ENCODE measurements at places on chromosomes 2 and 18. TPM values are rescaled to one million over a fixed set of nuclear protein-coding genes. Genes with fewer than 3 reads are reported as not detected.

The LHCGR gene
- not detected for total RNA-seq

The CCDC121 gene
- 1.9 TPM for total RNA-seq

- no peaks in the 10 kb centered on the region for H3K27me3 ChIP-seq
- peaks cover 5% of the 10 kb centered on the region for H3K4me1 ChIP-seq
- H3K36me3 ChIP-seq: no peaks in the 10 kb centered on the region
Measured at GRCh38 chr18:33757037-33757436, 179.0 kb downstream of the ASXL3 start.

- DNase-seq: no peak
- no peak overlapping the region for H3K27ac ChIP-seq
- H3K27me3 ChIP-seq: no peaks in the 10 kb centered on the region
- H3K4me1 ChIP-seq: no peaks in the 10 kb centered on the region
- no peaks in the 10 kb centered on the region for H3K36me3 ChIP-seq
Measured at GRCh38 chr2:113973810-113974209, 83.9 kb downstream of the ACTR3 start.

DNA sequence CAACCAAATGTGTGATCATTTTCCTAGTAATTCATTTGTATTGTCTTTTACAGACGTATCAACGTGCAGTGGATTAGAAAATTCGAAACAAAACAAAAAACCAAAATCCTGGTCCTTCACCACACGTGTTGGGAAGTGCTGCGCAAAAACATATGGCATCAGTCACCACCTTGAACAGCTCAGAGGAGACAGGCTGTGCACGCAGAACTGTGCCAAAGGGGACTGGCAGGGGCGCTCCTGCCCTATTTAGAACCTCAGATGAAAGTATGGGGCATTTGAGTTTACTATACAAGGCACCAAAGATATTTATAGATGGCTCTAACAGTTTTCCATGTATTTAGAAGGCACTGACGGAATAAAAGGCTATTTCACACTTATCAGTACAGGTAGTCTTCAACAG, 42.3 kb downstream of the NOL10 start:
- no peak overlapping the region for H3K27ac ChIP-seq
- no peak overlapping the region for H3K4me3 ChIP-seq
- DNase-seq: no peak
- H3K36me3 ChIP-seq: peaks cover 4% of the 10 kb centered on the region

DNA sequence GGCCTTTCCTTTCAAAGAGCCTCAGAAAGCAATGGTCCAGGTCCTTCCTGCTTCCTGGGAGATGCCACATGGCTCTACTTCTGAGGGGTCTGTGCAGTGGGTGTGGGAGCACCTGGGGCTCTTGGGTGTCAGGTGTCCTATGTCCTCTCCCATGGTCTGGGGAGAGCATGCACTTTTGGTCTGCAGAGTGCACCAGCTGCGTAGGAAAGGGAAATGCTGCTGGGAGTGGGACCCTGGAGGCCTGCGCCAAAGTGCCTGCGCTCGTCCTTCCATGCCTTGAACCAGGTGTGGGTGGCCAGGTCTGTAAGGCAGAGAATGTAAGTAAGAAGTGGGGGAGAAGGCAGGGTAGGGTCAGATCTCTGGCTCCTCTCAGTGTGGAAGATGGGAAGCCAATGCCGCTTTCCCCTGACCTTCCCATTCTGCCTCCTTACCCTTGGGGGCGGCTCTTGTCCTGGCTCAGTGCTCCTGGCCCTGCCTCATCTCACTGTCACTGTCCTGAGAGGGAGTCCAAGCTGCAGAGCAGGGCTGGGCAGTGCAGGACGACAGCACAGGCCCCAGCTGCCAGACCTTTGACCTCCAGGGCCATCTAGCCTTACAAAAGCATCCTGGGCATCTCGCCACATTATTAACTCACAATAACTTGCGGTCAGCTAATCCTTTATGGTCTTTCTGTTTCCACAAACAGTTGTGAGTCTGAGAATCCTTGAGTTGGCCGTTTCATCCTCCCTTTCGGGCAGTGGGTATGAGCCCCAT, 6.6 kb upstream of the PROM2 start:
- H3K27ac ChIP-seq: no peak overlapping the region
- H3K27me3 ChIP-seq: no peaks in the 10 kb centered on the region
- no peak for DNase-seq
- no peaks in the 10 kb centered on the region for H3K4me1 ChIP-seq
- H3K36me3 ChIP-seq: no peaks in the 10 kb centered on the region
- H3K4me3 ChIP-seq: no peak overlapping the region

The SERPINB5 gene
- total RNA-seq: not detected

DNA sequence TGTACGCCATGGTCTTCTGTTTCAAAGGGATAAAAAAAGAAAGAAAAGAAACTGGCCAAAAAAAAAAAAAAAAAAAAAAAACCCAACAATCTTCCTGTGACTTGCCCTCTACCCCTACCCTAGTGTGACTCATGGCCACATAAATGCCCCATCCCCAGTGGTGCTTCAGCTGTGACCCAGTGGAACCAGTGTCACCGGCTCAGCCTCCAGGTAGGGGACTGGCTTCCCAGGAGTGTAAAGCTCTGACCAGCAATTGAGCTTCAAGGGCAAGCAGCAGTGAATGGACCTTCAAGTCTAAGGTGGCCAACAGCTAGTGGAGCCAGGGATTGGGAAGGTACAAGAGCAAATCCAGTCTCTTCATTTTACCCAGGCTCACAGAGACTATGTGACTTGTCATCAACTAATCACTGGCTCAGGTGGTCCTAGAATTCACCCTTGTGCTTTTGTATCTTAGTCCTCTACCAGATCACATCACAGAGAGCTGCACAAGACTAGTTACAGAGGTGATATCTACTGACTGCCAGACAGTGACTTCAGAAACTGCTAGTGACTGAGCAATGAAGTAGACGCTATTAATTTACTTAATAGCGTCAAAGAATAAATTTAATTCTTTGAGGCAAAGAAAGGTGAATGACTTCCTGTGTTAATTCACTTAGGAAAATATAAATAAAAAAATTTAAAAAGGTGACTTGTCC, 1.3 kb upstream of the TGFBRAP1 start:
- H3K27me3 ChIP-seq: no peaks in the 10 kb centered on the region
- H3K4me1 ChIP-seq: no peaks in the 10 kb centered on the region
- DNase-seq: no peak

The ACVR1C gene
- 0.76 TPM for total RNA-seq

- H3K27me3 ChIP-seq: no peaks in the 10 kb centered on the region
- no peaks in the 10 kb centered on the region for H3K4me1 ChIP-seq
- H3K27ac ChIP-seq: no peak overlapping the region
- no peak overlapping the region for H3K4me3 ChIP-seq
- no peaks in the 10 kb centered on the region for H3K36me3 ChIP-seq
Measured at GRCh38 chr18:2965797-2966196, 47.1 kb downstream of the LPIN2 start.

DNA sequence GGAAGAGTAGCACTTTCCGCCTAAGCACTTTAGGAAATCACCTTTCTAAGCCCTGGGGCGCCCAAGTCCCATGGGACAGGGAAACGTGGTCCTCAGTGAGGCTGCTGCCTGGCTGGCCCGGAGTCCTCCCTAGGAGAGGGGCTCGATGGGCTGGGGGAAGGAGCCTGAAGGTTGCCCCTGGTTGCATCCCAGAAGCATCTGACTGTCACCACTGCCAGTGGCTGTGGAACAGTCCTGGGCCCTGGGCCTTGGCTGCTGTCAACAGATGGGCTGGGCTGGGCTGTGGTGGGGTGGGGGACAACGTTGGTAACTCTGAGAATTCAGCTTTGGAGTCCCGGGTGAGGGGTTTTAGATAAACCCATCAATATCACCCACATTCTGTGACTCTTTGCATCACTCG, 22.5 kb downstream of the ASB1 start:
- H3K4me3 ChIP-seq: no peak overlapping the region
- no peak overlapping the region for H3K27ac ChIP-seq

DNA sequence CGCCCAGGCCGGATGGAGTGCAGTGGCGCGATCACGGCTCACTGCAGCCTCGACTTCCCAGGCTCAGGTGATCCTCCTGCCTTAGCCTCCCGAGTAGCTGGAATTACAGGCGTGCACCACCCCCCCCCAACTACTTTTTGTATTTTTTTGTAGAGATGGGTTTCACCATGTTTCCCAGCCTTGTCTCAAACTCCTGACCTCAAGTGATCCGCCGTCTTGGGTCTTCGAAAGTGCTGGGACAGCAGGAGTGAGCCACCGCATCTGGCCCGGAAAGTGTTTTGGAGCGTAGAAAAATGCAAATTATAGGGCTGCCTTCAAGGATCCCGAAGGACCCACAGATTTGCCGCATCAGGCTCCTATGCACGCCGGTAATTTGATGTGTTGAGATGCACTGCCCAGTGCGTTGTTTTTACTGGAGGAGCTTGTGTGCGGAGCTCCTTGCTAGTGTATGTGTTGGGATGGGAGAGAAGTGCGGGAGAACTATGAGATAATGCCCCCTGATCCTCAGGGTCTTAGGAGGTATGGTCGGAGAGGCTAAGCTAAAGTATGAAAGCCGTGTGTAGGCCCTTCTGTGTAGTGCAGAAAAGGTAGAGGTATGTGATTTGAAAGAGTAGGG, 1.2 kb upstream of the CLASP1 start:
- H3K27ac ChIP-seq: peak overlapping the region; percentile 97
- H3K4me3 ChIP-seq: peak overlapping the region; percentile 86
- DNase-seq: no peak
- H3K36me3 ChIP-seq: no peaks in the 10 kb centered on the region

GRCh38 chr18:41977233-41977632, 22.2 kb downstream of the PIK3C3 start:
- H3K4me1 ChIP-seq: no peaks in the 10 kb centered on the region
- H3K36me3 ChIP-seq: no peaks in the 10 kb centered on the region
- H3K27ac ChIP-seq: no peak overlapping the region
- H3K4me3 ChIP-seq: no peak overlapping the region
- DNase-seq: no peak

DNA sequence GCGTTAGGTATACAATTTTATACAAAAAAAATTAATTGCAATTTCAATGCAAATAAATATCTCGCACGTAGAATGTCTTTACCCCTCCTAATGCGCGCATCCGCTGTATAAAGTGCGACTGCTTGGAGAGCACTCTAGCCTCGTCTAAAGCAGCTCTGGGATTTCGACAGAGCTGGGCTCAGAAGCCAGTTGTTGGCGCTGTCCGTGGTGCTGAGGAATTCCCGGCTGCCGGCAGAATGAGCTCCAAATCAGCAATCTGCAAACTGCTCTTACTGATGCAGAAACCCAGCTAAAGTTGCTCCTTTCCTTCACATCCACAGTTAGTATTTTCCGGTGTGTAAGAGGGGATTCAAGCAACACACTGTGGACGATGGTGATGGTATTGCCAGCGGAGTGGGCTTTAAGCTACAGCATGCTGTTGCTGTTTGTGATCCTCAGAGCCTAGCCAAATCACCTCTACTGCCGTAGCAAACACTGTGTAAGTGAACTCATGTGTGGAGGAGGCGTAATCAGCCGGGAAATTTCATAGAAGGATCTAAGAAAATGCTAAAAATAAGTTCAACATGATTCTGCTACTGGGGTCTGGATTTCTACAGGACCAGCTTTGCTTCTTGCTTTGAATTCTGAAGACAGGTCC, at the start of gene VWC2L:
Gene VWC2L, plus strand, starts transcription at position 137 of the 637 bp plus-strand sequence. CDS start 3,140 bp downstream, outside the sequence.
- H3K27ac ChIP-seq: no peak within 1 kb of the TSS
- peak; percentile 21 for DNase-seq
- no peak within 1 kb of the TSS for H3K4me3 ChIP-seq
- no peaks in the 10 kb centered on the region for H3K4me1 ChIP-seq
- no peaks in the 10 kb centered on the region for H3K27me3 ChIP-seq

The LGALSL gene
- 5.3 TPM for total RNA-seq

The VWC2L gene
- total RNA-seq: 0.08 TPM

DNA sequence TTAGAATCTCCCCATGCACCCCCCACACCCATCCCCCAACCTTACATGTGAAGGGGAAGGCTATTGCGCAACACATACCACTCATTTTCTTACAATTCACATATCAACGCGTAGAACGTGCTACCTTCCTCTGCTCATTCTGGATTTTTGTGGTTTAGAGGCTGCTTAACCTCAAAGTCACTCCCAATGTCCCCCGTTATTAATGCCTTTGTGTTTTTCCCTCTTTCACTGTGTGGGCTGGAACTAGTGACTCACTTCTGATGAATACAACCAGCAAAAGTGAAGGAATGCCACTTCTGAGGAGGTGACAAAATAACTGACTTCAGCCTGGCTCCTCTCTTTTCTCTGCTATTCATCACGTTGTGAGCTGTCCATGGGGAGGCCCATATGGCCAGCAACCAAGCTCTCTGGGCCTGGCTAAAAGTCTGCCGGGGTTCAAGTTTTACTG, 342.5 kb upstream of the NXPH2 start:
- no peaks in the 10 kb centered on the region for H3K36me3 ChIP-seq
- H3K27ac ChIP-seq: no peak overlapping the region
- H3K4me3 ChIP-seq: no peak overlapping the region
- DNase-seq: no peak
- no peaks in the 10 kb centered on the region for H3K27me3 ChIP-seq

- no peak for DNase-seq
- no peaks in the 10 kb centered on the region for H3K36me3 ChIP-seq
- H3K4me1 ChIP-seq: no peaks in the 10 kb centered on the region
- H3K4me3 ChIP-seq: no peak overlapping the region
- H3K27me3 ChIP-seq: no peaks in the 10 kb centered on the region
- H3K27ac ChIP-seq: no peak overlapping the region
Measured at GRCh38 chr2:18871430-18871829, 282.1 kb upstream of the NT5C1B start.
